ENCODE measurements at places on chromosomes 7 and 10.

DNA sequence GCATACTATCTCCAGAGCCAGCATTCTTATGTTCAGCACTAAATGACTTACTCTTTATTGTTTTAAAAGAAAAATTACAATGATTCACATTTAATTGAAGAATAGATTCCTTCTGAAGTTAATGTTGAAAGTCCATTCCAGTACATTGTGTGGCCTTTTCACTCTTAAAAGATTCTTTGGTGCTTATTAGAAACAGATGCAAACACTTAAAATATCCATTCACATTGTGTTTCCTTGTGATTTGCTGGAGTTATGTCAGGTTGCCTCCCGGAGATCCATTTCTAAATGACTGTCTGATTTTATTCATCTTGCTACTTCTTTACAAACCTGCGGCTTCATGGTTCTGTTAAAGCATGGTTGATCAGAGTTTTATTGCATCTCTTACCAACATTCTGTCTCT, 152.8 kb downstream of the FOXP2 start:
- no peak for DNase-seq

DNA sequence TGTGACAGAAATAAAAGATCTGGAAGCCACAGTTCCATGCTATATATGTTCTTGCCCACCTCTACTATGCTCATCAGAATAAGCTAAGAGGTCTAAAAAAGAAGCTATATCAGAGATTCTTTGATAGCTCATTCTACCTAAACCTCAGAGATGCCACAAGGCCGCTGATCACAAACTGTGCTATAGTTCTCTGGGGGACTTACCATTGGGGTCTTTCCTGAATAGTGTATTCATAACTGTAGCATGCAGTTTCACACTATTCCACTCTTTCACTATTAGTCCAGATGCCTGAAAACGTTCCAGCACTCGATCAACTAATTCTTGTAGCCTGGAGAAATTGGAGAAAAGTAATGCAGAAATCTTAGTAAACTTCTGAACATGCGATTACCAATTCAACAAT, 44.5 kb upstream of the SPOCK2 start:
- no peak for DNase-seq

GRCh38 chr10:98173260-98173659, 38.8 kb downstream of the R3HCC1L start:
- DNase-seq, result no peak

DNA sequence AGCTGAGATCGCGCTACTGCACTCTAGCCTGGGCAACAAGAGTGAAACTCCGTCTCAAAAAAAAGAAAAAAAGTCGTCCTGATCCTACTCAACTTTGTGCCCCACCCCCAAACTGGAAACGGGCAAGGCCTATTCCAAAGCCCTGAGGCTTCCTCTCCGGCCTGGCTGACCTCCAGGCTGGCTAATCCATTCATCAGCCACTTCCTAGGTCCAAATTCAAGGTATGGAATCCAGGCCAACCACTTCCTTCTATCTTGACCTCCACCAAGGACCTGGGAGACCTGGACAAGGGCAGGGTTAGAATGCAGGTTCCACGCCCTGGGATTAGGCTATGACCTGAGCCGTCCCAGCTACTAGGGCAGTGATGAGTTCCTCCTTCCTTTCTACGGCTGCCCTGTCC, 20.4 kb upstream of the EIF4H start:
- DNase-seq, result no peak

DNA sequence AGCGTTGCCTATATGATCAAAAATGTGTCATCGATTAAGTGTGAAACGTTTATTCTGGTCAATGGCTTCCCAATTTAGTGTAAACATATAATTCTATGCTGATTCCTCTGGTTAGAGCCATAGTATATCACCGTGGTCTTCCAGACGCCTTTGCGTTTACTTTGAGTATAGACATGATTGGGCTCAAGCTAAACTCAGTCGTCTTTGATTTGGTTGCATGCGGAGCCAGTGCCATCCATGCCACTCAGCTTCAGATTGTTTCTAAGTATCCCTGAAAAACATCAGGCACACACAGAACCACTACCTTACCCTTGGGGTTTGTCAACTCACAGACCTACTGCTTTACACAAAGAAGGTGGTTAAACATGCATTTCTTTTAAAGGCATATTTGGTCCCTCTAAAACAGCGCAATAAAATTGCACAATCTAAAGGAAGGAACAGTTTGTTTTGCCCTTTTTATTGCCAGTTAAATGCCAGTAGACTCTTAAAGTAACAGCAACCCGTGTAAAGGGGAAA, 273.6 kb upstream of the KLF6 start:
- no peak for DNase-seq

- DNase-seq, result no peak
These were observed 37.2 kb downstream of the ZNF33A start for GRCh38 chr10:38047666-38048065.

DNA sequence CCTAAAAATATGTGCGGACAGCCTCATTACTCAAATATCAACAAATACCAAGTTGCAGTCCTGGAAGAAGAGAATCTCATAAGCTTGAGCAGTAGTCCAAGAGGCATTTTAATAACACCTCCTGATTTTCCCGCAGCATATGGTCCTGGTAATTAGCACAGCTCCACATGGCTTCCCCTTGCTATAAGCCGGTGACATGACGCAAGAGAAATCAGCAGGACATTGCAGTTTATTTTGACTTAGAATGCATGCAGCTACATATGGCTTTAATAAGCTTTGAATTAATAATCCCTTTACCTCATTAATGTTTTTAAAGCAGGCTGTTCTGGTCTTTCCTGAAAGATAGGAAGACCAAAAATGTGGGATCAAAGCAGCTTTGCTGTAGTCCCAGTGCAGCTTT, 137.6 kb downstream of the RAMP3 start:
- no peak for DNase-seq

DNA sequence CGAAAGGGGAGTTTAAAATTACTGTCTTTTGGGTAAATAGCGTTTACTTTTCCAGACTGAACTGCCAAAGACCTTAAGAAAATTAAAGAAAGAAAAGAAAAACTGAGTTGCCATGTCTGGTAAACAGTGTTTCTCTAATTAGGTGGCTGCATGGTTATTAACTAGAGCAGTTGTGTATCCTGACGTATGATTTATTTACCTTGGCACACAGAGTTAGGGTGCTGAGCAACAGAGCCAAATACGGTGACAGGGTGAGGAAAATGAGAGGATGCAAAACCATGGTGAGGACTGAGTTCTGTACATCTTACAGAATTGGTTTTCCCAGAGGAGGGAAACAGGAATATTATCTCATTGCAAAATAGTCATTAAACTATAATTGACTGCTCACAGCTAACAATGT, 546.4 kb upstream of the FZD8 start:
- DNase-seq, result no peak

GRCh38 chr10:110973400-110973799, 54.0 kb downstream of the SHOC2 start:
- DNase-seq, result no peak

GRCh38 chr7:71835056-71835455, 577.1 kb downstream of the CALN1 start:
- no peak for DNase-seq

DNA sequence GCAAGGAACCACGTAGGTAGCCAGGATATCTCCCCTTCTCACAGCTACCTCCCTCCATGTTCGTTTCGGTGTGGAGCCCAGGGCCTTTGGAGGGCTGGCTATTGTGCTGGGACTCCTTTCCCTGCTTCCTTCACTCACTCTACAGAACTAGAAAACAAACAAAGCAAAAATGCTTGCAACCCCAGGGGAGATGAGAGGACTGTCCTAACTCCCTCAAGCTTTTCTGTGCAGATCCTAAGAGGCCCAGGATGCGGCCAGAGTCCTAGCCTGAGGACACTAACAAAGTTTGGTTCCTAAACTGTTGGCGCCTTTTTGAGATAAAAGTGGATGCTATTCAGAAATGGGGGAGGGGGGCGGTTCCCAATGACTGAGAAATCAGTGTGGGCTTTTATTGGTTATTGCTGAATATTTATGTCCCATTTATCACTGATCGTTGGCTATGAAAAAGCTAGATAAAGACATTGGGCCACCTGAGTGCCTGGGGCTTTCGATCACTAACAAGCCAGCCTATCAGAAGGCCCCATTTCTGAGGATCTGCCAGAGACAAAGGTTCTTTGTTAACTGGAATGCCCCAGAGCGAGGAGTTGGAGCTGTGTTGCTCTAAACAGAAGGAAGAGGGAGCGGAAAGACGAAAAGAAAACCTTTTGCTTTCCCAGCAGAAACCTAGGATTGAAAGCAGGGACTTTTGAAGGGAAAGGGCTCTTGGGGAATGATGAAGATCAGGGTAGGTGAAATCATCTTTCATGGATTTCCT, 95.2 kb upstream of the EGR2 start:
- no peak for DNase-seq

GRCh38 chr10:89900554-89900953, 199.2 kb downstream of the KIF20B start:
- no peak for DNase-seq

DNA sequence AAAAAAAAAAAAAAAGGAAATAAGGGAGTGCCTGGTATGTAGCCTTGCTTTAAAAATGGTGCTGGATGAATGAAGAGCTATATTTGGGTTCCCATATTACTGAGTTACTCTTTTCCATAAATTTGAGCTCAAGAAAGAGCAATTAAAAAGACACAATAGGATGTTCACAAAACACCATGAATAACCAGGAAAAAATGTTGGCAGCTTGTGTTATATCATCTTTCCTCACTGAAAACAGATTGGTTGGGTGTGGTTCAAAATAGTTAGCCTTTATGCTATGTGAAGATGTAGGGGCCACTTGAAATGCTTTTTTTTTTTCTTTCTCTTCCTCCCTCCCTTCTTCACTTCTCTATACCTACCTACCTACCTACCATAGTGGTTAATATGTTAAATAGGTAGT, 256.9 kb downstream of the STK31 start:
- no peak for DNase-seq

DNA sequence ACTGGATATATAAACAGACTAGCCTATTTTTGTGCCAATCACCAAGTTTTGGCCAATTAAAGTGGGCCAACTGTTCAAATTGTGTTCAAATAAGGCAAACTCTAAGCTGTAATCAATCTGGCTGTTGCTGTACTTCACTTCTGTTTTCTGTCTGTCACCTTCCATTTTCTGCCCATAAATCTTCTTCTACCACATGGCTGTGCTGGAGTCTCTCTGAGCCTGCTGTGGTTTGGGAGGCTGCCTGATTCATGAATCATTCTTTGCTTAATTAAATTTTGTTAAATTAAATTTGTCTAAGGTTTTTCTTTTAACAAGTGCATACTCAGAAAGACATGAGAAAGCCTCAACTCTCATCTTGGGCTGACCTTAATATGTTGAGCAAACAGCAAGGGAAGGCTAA, 172.6 kb upstream of the VIPR2 start:
- no peak for DNase-seq
